ENCODE measurements at places on chromosomes 3 and 15.

DNA sequence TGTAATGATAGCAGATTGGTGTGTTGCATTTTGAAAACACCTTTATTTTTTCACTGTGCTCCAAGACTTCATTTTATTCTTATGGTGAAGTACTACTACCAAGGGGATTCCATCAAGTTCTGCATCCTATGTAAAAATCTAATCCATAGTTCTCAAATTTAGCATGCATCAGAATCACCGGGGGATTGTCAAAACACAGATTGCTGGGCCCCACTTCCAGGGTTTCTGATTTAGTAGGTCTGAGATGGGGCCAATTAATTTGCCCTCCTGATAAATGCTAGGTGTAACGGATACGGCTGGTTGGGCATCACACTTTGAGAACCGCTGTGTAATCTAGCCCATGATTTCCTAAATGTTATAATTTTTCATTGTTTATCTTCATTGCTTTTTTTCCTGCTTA is 692 bp downstream of the ZWILCH start:
- DNase-seq = no peak

- DNase-seq = no peak
These were observed 18.2 kb upstream of the PRR23E start for GRCh38 chr3:127174715-127175140.

GRCh38 chr15:64600794-64601193 is 140.4 kb downstream of the ZNF609 start:
- DNase-seq = no peak

GRCh38 chr3:68256635-68257223 is 602.3 kb upstream of the SUCLG2 start:
- DNase-seq = no peak

Data from thymus (tissue), 14 donors.